ENCODE measurements at places on chromosomes 1 and 21. TPM values are rescaled to one million over a fixed set of nuclear protein-coding genes. Genes with fewer than 3 reads are reported as not detected.

HCRTR1 gene
- total RNA-seq: not detected

RBP7 gene
- total RNA-seq: 2.9 TPM

KCNA3 gene
- total RNA-seq: 0.94 TPM

LIPI gene
- not detected for total RNA-seq

LEFTY2 gene
- not detected for total RNA-seq

SFN gene
- 86.8 TPM for total RNA-seq

DISC1 gene
- 4.7 TPM for total RNA-seq

KIF14 gene
- total RNA-seq: 12.8 TPM

SLC9C2 gene
- total RNA-seq: not detected

BRDT gene
- not detected for total RNA-seq

SPOCD1 gene
- 0.52 TPM for total RNA-seq

OR6K3 gene
- not detected for total RNA-seq

LCE1A gene
- not detected for total RNA-seq

NOS1AP gene
- 10.3 TPM for total RNA-seq

AMPD1 gene
- total RNA-seq: not detected

EVI5 gene
- total RNA-seq: 29.6 TPM

PTPRU gene
- total RNA-seq: 66.6 TPM

ADGRL2 gene
- total RNA-seq: 96.3 TPM

GART gene
- 63.6 TPM for total RNA-seq

LHX8 gene
- 0.31 TPM for total RNA-seq

RHCE gene
- 0.88 TPM for total RNA-seq

SLC16A4 gene
- 2.0 TPM for total RNA-seq

OR2T33 gene
- total RNA-seq: not detected

CD1B gene
- total RNA-seq: not detected

All from type B pancreatic cell (in vitro differentiated cells).